ENCODE measurements at places on chromosomes 11 and 22.

- no peak for DNase-seq
These were observed 1.0 kb upstream of the ROBO4 start for GRCh38 chr11:124898711-124899110.

- DNase-seq: peak; percentile 64
These were observed 13.8 kb downstream of the FADS2 start for GRCh38 chr11:61841636-61842527.

DNA sequence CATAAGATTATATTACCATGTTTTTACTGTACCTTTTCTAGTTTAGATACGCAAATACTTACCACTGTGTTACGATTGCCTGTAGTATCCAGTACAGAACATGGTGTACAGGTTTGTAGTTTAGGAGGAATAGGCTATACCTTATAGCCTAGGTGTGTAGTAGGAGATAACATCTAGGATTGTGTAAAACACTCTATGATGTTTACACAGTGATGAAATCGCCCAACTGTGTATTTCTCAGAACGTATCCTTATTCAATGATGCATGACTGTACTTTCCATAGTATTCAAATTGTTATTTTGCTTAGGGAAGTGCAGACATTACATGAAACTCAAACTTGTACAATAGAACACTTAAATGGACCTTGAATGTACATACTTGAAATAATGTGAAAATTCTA lies 188.1 kb upstream of the PDGFD start:
- DNase-seq: no peak

DNA sequence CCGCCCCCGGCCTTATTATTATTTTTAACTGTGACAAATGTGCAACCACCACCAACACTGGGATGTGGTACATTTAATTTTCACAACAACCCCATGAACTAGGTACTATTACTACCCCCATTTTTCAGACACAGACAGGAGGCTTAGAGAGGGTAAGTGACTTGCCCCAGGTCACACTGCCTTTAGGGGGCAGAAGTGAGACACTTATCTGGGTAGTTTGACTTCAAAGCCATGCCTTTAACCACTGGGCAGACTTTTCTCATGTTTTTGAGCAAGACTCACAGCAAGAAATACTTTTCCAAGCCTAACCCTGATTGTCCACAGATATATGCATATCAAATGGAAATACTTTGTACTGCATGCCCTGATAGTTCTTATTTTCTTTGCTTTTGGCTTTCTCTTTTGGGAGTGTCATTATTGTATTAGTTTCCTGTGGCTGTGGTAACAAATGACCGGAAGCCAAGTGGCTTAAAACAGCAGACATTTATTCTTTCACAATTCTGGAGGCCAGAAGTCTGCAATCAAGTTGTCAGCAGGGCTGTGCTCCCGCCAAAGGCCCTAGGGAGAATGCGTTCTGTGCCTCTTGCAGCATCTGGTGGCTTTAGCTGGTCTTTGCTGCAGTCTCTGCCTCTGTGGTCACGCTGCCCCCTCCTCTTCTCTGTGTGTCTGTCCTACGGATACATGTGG lies 110.8 kb downstream of the GRIK4 start:
- peak; percentile 47 for DNase-seq

DNA sequence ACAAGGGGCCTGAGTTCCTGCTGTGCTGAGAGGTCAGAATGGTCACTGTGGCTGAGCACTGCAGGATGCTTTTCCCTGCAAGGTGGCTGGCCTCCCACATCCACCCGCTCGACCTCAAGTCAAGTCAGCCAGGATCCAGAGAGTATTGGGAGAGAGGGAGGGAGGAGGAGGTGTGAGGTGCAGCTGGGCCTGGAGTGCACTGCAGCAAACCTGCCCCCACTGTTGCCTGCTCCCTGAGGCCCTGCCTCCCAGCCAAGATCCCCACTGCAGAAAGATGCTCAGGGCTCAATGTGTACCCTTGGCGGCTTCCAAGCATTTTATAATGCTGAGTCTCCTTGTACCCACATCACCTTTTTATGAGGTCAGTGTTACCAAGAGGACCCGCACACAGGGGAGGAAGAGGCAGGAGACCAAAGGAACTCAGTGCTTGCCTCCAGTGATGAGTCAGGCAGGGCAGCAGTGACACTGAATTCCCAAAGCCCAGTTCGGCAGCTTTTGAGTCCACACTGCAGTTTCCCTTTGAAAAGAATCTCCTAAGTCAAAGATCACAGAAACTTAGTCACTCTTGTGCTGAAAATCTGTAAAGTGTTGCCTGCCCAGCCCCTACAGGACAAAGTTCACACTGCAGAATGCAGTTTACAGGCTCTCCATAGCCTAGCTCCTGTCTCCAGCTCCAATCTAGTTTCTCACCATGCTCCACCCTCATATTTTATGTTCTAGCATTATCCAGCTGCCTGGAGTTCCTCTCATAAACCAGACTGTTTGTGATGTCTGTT lies 3.1 kb downstream of the ENDOD1 start:
- peak; percentile 52 for DNase-seq

DNA sequence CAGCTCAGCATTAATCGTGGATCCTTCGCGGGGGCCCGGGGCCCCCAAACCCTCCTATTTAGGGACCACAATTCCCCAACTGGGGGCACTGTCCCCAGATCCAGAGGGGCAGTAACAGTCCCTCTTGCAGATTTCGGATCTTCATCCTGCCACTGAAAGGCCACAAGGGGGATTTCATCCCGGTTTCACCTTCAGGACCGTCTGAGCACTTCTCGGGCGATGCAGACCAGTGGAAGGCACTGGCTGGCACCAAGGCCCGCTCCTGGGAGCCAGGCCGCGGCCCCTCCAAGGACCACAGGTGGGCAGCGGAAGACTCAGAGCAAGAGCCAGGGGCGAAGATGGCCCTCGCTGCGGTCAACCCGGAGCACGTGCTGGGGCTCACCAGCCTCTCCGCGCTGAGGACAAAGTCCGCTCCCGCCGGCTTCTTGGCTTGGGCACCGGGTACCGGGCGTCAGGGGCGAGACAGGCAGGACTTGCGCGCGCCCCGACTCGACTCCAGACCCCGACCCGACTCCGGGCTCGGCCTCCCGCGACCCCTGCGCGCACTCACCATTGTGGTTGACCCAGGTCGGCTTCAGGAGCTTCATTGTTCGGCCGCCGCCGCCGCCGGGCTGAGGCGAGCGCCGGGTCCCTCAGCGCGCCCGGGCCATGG lies 517 bp downstream of the HIRA start:
- DNase-seq: peak; percentile 83

DNA sequence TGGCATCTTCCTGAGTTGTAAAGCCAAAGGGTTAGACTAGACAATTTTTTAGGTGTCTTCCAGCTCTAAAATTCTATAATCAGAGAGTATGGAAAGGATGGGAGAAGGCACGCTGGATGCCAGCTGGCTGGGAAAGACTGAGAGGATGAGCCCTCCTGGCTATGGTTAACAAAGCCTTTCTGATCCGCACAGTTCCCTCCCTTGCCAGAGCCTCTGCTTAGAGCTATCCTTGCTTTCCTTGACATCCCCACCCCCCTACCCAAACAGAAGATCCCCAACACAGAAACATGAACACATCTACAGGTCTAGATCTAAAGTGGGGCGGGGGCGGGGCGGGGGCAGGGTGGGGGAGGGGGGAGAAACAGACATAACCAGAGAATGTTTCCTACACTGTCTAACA lies 6.5 kb downstream of the TCF20 start:
- DNase-seq: no peak

GRCh38 chr11:9479899-9480298 lies 19.1 kb downstream of the ZNF143 start:
- no peak for DNase-seq

GRCh38 chr11:100080821-100081220 lies 606.3 kb upstream of the ARHGAP42 start:
- DNase-seq: no peak

DNA sequence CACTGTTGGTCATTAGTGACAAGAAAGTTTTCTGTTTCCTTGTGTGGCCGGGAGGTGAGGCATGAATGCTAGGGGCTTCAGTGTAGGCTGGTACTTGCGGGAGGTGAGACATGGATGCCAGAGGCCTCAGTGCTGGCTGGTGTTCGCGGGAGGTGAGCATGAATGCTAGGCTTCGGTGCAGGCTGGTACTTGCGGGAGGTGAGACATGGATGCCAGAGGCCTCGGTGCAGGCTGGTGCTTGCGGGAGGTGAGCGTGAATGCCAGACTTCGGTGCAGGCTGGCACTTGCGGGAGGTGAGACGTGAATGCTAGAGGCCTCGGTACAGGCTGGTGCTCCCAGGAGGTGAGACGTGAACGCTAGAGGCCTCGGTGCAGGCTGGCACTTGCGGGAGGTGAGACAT lies 48.4 kb downstream of the ANO1 start:
- no peak for DNase-seq

DNA sequence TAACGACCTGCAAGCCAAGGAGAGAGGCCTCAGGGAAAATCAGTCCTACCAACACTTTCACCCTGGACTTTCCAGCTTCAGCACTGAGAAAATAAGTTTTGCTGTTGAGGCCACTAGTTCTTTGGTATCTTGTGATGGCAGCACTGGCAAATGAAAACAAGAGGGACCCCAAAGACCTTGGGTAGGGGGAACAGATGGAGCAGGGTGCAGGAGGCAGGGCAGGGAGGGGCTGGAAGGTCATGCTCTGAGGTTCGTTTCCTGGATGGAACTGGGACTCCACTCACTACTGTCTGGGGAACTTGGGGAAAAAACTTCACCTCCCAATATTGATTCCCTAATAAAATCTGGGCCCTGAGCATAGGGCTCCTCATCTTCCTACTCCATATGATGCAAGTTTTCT lies 34.2 kb upstream of the PRAME start:
- DNase-seq: no peak

DNA sequence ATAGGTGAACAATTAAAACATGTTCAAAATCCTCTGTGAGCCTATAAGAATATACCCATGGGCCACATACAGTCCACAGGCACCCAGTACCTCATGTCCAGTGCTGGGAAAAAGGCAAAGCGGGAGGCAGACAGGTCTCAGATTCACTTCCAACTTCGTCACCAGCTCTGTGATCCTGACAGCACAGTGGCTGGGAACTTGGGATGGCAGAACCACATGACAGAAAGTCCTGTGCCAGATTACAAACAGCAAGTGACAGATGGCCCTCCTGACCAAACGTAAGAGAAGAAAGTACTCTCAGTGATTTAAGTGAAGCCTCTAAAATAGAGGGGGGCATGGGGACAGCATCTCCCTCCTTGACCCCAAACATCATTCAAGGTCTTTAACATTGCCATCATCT lies 5.8 kb downstream of the SLC1A2 start:
- no peak for DNase-seq

DNA sequence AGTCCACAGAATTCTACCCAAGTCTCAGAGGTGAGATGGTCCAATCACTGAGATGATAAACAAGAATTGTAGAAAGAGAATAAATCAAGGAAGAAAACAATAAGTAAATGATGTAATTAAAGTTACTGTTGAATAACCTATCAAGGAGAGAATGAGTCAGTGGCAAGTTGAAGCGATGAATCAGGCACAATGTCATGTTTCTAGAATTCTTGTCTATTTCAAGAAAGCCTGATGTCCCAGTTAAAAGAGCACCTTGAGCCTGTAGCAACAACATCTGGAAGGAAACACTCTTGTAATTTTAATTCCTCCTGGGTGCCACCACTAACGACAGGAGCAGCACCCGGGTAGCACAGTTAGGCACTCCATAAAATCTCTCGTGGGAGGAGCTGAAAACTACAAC lies 67.9 kb upstream of the SLC35C1 start:
- no peak for DNase-seq

GRCh38 chr11:126754591-126755426 lies 245.8 kb downstream of the KIRREL3 start:
- no peak for DNase-seq

DNA sequence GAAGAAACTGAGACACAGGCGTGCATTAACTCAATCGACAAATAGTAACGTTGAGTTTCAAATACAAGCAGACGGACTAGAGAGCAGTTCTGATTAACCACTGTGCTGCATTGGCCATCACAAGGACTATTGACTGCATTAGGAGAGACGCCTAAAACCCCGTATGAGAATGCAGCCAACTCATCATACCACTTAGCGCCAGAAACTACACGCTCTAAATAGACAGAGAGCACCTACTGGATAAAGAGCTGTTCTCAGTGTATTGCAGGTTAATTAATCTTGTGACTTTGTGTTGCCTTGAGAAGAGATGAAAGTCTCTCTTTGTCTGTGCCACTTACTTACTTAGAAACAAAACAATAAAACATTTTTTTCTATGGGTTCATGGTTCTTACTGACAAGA lies 484.0 kb downstream of the OPCML start:
- DNase-seq: no peak

DNA sequence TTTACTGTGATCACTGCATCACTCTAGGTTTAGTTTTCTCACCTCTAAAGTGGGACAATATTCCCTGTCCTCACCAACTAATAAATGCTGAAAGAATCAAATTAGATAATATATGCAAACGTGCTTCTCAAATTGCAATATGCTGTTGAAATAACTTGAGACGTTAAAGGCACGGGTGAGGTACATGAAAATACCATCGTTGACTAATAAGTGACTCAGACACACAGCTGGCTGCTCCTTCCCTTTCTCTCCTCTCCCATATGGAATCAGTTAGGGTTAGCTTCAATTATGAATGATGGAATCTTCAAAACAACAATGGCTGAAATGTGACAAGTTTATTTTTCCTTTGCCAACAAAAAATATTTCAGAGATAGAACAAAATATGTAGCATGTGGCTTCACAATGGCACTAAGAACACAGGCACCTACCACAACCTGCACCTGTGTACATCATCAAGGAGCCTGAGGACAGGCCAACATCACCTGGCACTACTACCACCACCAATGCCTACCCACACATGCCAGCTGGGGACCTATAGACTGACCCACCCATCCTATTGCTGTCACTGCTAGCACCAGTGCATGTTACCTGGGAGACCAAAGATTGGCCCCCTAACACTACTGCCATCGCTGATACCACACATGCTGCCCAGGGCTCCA lies 13.7 kb downstream of the GDPD4 start:
- DNase-seq: no peak

- DNase-seq: no peak
These were observed 20.4 kb downstream of the FAM168A start for GRCh38 chr11:73577496-73577917.

GRCh38 chr11:8233691-8234424 lies 29.8 kb downstream of the LMO1 start:
- no peak for DNase-seq

DNA sequence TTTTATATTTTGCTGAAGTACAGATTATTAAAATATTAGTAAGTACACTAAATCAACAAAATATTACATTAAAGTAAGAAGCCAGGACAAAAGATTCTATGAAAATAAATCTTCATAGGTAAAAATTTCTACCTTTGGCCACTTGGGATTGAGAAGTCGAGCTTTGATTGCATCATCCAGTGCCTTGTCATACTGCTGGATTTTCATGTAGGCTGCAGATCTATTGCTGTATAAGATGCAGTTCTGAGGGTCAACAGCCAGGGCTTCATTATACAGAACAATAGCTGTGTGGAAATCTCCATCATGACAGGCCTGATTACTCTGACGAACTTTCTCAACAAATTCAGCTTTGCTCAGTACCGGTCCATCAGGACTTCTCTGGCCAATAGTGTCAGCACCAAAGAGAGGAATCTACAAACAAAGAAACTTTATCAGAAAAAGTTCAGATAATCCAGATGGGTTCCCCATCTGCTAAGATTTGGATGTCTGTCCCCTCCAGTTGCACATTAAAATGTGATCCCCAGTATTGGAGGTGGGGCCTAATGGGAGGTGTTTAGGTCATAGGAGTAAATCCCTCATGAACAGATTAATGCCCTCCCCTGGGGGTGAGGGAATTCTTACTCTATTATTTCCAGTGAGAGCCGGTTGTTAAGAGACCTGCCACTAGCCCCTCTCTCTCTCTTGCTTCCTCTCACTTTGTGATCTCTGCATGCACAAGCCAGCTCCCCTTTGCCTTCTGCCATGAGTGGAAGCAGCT lies 50.0 kb downstream of the TTC28 start:
- no peak for DNase-seq

- DNase-seq: no peak
These were observed 164.2 kb downstream of the NTM start for GRCh38 chr11:131534611-131535010.
